ENCODE measurements at places on chromosomes 4 and X.

DNA sequence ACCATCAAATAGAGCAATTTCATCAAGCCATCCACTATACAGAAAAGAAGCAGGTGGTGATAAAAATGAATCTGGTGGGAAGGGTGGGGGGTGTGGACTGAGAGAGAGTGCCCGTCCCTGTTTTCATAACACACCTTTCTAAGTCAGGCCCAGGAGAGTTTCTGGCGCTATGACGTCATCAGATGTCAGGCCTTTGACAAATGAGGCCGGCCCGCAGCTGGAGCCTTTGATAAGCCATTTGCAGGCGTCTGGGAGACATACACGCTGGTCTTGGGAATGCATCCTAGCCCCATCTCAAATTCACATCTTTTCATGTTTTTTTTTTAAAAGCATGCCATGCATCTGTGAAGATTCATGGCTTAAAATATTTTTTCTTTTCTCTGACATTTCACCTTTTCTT, 404.5 kb downstream of the BCOR start:
- no peak overlapping the region for H3K27ac ChIP-seq
- H3K4me3 ChIP-seq: no peak overlapping the region
- peaks cover 3% of the 10 kb centered on the region for H3K27me3 ChIP-seq
- no peak for DNase-seq
- H3K36me3 ChIP-seq: no peaks in the 10 kb centered on the region

GRCh38 chr4:15893962-15894361, 44.6 kb downstream of the FGFBP1 start:
- DNase-seq: no peak
- H3K36me3 ChIP-seq: no peaks in the 10 kb centered on the region
- H3K4me1 ChIP-seq: no peaks in the 10 kb centered on the region
- no peaks in the 10 kb centered on the region for H3K27me3 ChIP-seq
- no peak overlapping the region for H3K4me3 ChIP-seq

DNA sequence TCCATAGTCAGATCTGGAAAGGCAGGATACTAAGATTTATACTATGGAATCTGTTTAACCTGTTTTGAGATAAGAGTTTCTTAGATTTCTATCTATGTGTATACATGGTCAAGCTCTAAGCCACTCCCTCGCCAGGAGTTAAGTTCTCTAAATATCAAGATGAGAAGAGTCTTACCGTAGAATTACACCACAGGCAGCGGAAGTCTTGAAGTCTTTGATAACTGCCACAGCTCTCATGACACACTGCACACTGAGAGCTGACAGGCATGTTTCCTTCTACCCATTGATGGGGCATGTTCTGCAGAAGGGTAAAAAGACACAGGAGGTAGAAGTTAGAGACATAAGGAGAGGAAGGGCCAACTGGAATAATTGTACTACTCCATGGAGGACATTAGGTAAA, 67.7 kb downstream of the DGKK start:
- H3K4me3 ChIP-seq: no peak overlapping the region
- peak overlapping the region; percentile 25 for H3K27ac ChIP-seq
- H3K27me3 ChIP-seq: no peaks in the 10 kb centered on the region
- H3K36me3 ChIP-seq: no peaks in the 10 kb centered on the region

- H3K4me3 ChIP-seq: peak overlapping the region; percentile 53
- DNase-seq: peak; percentile 18
- H3K4me1 ChIP-seq: peaks cover 12% of the 10 kb centered on the region
- no peaks in the 10 kb centered on the region for H3K27me3 ChIP-seq
- H3K36me3 ChIP-seq: no peaks in the 10 kb centered on the region
- peak overlapping the region; percentile 59 for H3K27ac ChIP-seq
These were observed 797 bp downstream of the CD99L2 start for GRCh38 chrX:150897421-150898320.

DNA sequence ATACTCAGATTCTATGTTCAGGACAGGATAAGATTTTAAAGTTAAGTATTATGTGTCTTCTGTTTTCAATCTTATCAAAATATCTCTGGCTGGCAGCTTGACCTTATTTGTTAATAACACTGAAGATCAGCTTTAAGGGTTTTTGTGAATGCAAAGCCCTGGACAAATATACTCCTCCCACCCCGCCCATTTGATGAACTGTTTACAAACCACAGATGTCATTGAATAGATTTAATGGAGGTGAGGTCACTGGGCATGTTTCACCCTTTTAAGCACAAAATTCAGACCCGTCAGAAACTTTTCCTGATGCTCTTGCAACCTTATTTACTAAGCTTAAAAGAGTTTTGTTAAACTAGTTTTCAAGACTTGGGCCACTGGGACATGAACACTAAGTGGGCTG, 10.1 kb upstream of the CXCL8 start:
- no peaks in the 10 kb centered on the region for H3K36me3 ChIP-seq
- no peak for DNase-seq
- no peak overlapping the region for H3K4me3 ChIP-seq
- no peak overlapping the region for H3K27ac ChIP-seq

GRCh38 chr4:1061056-1061700, 49.8 kb downstream of the FGFRL1 start:
- H3K27ac ChIP-seq: no peak overlapping the region
- no peak overlapping the region for H3K4me3 ChIP-seq
- H3K4me1 ChIP-seq: peaks cover 2% of the 10 kb centered on the region

DNA sequence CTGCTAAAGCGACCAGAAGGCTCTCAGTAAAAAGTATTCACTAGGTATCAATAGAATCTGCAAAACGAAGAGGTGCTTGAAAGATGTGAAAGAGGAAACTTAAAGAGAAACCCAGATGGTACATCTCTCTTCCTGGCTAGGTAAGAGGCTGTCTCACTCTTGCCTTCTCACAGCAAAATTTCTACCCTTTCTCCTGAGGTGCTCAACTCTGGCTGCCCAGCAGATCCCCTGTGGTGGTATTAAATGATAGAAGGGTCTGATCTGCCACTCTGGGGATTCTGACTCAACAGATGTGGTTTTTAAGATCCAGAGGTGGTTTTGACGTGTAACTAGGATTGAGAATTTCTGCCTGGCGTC, 14.9 kb upstream of the TSPAN5 start:
- no peaks in the 10 kb centered on the region for H3K4me1 ChIP-seq
- no peaks in the 10 kb centered on the region for H3K36me3 ChIP-seq
- no peak for DNase-seq
- no peaks in the 10 kb centered on the region for H3K27me3 ChIP-seq
- no peak overlapping the region for H3K4me3 ChIP-seq

- H3K4me1 ChIP-seq: no peaks in the 10 kb centered on the region
- no peaks in the 10 kb centered on the region for H3K36me3 ChIP-seq
- no peak overlapping the region for H3K27ac ChIP-seq
- no peaks in the 10 kb centered on the region for H3K27me3 ChIP-seq
These were observed 28.3 kb upstream of the SERTM2 start for GRCh38 chrX:111483135-111483534.

GRCh38 chrX:154295664-154296310, at the start of gene TKTL1:
TKTL1 (plus strand) TSS chrX:154295795; CDS start chrX:154295860, 65 bp downstream.
- no peaks in the 10 kb centered on the region for H3K36me3 ChIP-seq
- no peaks in the 10 kb centered on the region for H3K27me3 ChIP-seq
- H3K27ac ChIP-seq: no peak within 1 kb of the TSS

DNA sequence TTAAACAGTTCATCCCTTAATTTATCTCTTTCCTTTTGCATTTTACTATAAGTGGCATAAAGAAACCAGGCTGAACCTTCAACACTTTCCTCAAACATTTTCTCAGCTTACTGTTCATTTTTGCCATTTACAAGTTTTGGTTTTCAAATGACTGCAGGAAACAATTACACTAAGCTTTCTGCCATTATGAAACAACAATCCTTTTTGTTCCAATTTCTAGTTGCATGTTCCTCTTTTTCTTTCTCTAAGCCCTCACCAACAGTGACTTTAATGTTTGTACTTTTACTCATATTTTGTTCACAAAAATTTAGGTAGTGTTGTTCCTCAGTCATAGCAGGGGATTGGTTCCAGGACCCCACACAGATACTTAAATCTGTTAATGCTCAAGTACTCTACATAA, 1526.1 kb downstream of the STIM2 start:
- DNase-seq: no peak
- no peaks in the 10 kb centered on the region for H3K36me3 ChIP-seq
- H3K4me1 ChIP-seq: no peaks in the 10 kb centered on the region
- no peak overlapping the region for H3K27ac ChIP-seq
- no peaks in the 10 kb centered on the region for H3K27me3 ChIP-seq
- no peak overlapping the region for H3K4me3 ChIP-seq

GRCh38 chr4:72568959-72569718, at the start of gene ADAMTS3:
ADAMTS3 (minus strand) TSS chr4:72569221; CDS start chr4:72568762, 459 bp downstream.
- no peak within 1 kb of the TSS for H3K27ac ChIP-seq
- DNase-seq: no peak
- no peak within 1 kb of the TSS for H3K4me3 ChIP-seq
- peaks cover 20% of the 10 kb centered on the region for H3K27me3 ChIP-seq

DNA sequence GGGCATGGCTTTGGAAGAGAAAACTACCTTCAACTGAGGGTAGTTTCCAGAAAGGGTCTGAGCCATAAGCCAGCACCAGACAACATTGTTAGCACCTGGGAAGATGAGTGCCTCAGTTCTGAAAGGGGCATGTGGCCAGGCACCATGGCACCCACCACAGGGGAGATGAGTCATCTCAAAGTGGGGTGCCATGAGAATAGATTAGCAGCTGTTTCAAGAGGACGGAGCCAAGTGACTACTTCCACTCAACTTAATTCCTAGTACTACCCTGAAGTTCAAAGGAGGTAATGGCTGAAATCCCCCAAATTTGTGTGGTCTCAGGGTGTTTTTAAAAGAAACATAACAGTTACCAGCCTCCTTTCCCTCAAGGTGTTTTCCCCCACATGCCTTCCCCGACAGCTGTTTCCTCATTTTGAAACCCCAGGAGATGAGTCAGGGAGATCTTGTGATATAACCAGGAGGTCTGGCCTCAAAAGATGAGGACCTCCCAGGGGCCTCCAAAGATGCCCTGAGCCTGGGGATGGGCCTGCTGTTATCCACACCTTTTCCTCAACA, 27.8 kb upstream of the FTHL17 start:
- no peaks in the 10 kb centered on the region for H3K36me3 ChIP-seq
- no peak overlapping the region for H3K27ac ChIP-seq

GRCh38 chrX:84168095-84168494, 19.9 kb downstream of the RPS6KA6 start:
- no peaks in the 10 kb centered on the region for H3K27me3 ChIP-seq
- H3K27ac ChIP-seq: no peak overlapping the region
- H3K36me3 ChIP-seq: no peaks in the 10 kb centered on the region
- no peak for DNase-seq
- H3K4me1 ChIP-seq: no peaks in the 10 kb centered on the region

- no peaks in the 10 kb centered on the region for H3K4me1 ChIP-seq
- H3K4me3 ChIP-seq: no peak overlapping the region
- H3K27me3 ChIP-seq: no peaks in the 10 kb centered on the region
- no peak overlapping the region for H3K27ac ChIP-seq
- DNase-seq: no peak
These were observed 81.1 kb downstream of the CT47B1 start for GRCh38 chrX:120794525-120794975.

- no peak overlapping the region for H3K4me3 ChIP-seq
- no peak for DNase-seq
- no peaks in the 10 kb centered on the region for H3K4me1 ChIP-seq
- no peak overlapping the region for H3K27ac ChIP-seq
- H3K27me3 ChIP-seq: no peaks in the 10 kb centered on the region
These were observed 599.7 kb downstream of the ARAP2 start for GRCh38 chr4:35644591-35644990.

- H3K4me1 ChIP-seq: no peaks in the 10 kb centered on the region
- no peak overlapping the region for H3K4me3 ChIP-seq
- no peak overlapping the region for H3K27ac ChIP-seq
These were observed 93.2 kb upstream of the FAM47B start for GRCh38 chrX:34849371-34849770.

- H3K27me3 ChIP-seq: no peaks in the 10 kb centered on the region
- H3K4me3 ChIP-seq: no peak overlapping the region
- no peaks in the 10 kb centered on the region for H3K4me1 ChIP-seq
These were observed 383.9 kb downstream of the PCDH7 start for GRCh38 chr4:31104043-31104442.

DNA sequence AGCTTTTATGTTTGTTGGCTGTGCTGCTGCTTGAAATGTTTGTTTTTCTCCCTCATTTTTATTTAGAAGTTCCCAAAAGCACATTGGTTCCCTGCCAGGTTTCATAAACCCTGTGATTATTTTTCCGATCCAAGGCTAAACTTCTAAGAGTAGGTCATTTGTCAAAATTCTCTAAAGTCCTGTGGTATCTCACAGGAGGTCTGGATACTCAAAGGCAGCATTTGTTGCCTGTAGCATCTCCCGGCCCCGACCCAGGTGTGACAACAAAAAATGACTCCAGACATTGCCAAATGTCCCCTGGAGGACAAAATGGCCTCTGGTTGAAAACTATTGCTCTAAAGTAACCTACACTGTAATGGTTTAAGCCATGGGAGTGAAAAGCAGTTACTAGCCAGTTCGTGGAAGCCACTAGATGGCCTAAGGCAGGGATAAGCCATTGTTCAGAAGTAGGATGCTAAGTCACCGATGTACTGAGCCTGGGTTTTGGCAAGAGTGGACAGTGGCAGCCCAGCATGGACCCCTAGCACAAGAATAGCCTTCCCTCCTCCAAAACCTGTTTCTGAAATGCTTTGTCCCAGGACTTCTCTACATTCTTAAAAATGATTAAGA, 256.1 kb downstream of the THOC2 start:
- H3K36me3 ChIP-seq: no peaks in the 10 kb centered on the region
- H3K27me3 ChIP-seq: no peaks in the 10 kb centered on the region
- H3K4me3 ChIP-seq: no peak overlapping the region
- no peak for DNase-seq
- no peaks in the 10 kb centered on the region for H3K4me1 ChIP-seq
- no peak overlapping the region for H3K27ac ChIP-seq

DNA sequence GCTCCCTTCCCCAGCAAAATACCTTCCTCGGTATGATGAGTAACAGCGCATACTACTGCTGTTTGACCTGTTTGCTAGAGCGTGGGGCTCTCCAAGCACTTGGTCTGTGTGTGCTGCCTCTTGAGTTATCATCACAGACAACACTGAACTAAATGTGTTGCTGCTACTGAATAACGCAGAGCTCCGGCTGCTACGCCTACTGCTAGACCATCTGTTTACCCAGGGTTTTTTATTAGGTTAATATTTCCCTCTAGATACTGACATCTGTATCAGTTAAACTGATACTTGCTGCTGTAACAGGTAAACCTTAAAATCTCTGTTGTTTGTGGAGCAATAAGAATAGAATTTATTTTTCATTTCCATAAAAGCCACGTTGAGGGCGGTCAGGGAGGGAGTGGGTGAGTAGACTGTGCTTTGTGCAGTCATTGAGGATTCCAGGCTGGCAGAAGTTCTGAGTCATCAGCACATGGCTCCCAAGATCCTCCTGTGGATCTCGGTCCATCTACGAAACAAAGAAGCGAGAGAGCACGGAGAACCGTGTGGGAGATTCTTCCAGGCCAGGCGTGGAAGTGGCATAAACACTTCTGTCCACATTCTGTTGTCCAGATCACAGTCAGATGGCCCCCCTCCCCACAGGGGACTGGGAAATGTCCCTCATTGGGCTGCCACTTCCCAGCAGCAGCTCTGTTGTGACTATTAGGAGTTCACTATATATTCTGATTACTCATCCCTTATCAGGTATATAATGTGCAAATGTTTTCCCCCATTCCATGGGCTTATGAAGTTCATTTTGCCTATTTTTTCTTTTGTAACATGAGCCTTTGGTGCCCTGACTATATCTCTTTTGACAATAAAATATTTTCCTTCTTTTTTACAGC, 14.1 kb downstream of the GRK4 start:
- no peak overlapping the region for H3K4me3 ChIP-seq
- no peaks in the 10 kb centered on the region for H3K36me3 ChIP-seq
- no peaks in the 10 kb centered on the region for H3K27me3 ChIP-seq
- H3K27ac ChIP-seq: no peak overlapping the region
- H3K4me1 ChIP-seq: no peaks in the 10 kb centered on the region

- peak; percentile 91 for DNase-seq
- no peaks in the 10 kb centered on the region for H3K27me3 ChIP-seq
- peak within 1 kb of the TSS; percentile 68 for H3K4me3 ChIP-seq
- H3K27ac ChIP-seq: peak within 1 kb of the TSS; percentile 49
- H3K4me1 ChIP-seq: peaks cover 27% of the 10 kb centered on the region
- H3K36me3 ChIP-seq: no peaks in the 10 kb centered on the region
These were observed at the start of gene SNX25 for GRCh38 chr4:185209031-185209851. SNX25 (plus strand) TSS chr4:185209598; CDS start chr4:185209827, 229 bp downstream.

Data from natural killer cell (primary cell).